ENCODE measurements at places on chromosomes 4 and X.

DNA sequence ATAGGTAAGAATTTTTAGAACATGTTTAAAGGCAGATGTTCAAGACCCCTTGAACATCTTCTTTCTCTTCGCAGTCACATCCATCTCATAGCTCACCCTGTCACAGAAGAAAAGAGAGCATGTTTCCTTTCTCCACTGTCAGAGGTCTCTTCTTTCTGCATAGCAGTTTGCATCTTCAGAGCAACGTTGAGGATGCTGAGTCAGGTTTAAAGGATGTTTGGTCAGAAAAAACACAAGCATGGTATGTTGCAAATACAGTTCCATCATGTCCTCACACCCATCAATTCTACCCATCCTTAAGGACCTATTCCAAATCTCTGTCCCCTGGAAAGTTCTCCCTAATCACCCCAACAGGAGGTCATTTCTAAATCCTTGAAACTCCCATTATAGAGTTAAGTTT lies 84.8 kb downstream of the STOX2 start:
- no peak for DNase-seq

DNA sequence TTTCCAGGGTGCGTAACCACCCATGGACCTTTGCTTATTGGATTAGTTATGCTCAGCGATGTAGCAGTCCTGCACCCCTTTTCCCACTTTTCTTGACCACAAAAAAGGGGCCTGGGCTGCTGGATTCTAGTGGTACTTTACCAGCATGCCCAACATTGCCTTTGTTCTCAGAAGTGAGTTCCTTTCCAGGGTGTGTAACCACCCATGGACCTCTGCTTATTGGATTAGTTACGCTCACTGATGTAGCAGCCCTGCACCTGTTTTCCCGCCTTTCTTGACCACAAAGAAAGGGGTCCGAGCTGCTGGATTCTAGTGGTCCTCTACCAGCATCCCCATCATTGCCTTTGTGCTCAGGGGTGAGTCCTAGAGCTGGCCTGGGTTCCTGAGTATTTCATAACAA lies 138.2 kb downstream of the COX18 start:
- DNase-seq, result no peak

- DNase-seq, result no peak
Observed at GRCh38 chr4:123874063-123874462, 477.5 kb downstream of the SPRY1 start.

DNA sequence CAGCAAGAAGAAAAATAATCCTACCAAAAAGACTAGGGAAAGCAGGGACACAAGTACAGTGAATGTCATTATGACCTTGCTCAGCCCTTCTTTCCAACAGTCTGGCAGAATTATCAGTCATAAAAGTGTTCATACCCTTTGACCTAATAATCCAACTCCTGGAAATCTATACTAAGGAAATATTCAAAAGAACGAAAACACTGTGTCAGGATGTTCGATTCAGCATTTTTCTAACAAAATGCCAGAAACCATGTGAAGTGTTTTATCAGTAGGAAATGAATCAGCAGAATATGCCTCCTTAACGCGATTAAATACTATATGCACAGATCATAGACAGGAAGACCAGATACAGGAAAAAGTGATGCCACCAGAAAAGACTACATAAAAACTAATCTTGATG lies 16.2 kb upstream of the S100G start:
- no peak for DNase-seq

- DNase-seq, result no peak
Observed at GRCh38 chrX:20693078-20693477, 426.4 kb upstream of the RPS6KA3 start.

- no peak for DNase-seq
Observed at GRCh38 chr4:54118850-54119589, 19.1 kb downstream of the GSX2 start.

DNA sequence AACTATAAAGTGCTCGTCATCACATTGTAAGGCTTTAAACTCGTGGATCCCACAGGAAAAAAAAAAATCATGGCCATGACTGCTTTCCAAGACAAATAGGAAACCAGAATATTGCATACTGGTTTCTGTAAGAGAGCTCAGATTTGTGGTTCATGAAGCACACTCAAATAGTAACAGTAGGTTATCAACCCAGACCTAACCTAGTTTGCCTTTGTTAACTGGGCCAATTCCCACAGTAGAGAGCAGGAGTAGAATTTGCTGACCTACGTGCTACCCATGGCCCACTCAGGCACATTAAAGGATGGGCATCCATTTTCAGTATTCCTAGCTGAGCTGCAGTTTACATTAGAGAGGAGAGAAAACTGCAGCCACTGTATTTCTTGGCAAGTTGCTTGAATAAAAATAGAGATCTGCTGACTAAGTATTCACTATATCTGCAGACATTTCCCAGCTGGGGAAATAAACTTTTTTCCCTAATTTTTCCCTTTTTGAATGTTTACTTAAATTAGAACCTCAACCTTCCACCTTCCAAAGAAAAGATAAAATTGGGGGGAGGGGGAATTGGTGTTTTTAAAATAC lies 218.5 kb downstream of the SPANXN3 start:
- no peak for DNase-seq

DNA sequence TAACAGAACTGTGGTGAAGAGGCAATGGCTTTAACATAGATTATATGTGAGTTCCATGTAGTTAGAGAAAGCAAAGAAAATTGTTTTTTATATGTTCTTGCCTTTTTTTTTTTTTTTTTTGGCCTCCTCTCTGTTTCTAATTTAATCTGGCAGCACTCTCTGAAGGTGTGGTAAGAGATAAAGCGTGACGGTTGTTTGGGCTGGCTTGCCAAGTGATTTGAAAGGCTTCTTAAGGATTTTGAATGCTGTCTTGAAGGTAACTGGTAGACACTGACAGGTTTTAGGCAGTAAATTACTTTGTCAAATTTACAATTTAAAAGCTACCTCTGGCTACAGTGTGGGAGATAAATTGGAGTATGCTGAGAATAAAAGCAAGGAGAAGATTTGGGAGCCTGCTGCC lies 269.3 kb upstream of the HS3ST1 start:
- no peak for DNase-seq

DNA sequence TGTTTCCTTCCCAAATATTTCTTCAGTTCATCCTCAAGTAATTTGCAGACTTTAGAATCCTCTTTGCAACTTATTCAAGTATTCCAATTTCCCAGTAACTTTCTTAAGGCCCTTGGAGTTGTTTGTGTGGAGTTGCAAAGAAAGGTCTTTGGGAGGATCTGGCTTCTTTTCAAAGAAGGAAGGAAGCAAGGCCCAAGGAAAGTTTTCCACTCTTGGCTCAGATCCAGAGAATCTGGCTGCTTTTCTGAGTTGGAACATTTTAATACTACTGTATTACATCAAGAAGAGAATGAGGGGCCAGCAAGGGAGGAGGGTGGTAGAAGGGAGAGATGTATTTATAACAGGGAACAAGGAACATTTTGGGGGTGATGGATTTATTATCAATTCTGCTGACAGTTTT lies 10.5 kb downstream of the CDX4 start:
- DNase-seq, result no peak

DNA sequence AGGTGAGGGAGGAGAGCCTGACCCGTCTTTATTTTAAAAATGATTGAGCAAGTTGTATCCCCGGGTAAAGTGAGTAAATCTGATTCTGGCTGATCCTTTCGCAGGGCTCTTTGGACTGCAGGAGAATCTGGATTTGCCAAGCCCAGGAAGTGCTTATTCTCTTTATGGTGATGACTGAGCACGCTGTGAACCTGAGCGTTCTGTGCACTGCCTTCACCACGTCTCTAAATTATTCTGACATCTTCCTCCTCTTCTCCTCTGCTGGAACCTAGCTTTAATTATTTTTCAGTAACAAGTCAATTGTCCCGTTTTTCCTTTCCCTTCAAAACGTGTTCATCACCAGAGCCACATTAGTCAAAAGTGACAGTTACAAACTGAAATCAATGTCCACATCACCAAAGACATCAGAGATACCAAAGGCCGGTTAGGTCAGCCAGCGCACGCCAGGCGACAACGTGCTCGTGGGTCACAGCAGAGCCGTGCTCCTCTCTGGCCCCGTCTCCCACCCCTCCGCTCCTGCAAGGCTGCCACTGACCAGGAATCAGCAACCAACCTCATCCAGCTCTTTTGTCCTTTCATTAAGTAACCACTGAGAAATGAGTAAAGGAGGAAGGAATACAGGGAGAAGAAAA lies 74.3 kb downstream of the DCTD start:
- DNase-seq, result no peak

- DNase-seq, result no peak
Observed at GRCh38 chr4:48967631-48968030, 18.4 kb upstream of the CWH43 start.

GRCh38 chrX:78661836-78662235 lies 2.7 kb upstream of the RTL3 start:
- no peak for DNase-seq

GRCh38 chr4:23654791-23655190 lies 235.1 kb downstream of the PPARGC1A start:
- DNase-seq, result no peak

DNA sequence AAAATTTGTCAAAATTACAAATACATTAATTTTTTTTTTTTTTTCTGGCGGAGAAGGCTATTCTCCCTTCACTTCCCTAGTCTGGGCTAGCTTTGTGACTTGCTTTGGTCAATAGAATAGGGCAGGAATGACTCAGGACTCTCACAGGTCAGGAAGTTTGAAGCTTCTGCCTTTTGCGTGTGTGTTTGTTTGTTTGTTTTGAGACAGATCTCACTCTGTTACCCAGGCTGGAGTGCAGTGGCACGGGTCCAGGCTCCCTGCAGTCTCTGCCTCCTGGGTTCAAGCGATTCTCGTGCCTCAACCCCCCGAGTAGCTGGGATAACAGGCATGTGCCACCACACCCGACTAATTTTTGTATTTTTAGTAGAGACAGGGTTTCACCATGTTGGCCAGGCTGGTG lies 55.9 kb upstream of the USP9X start:
- no peak for DNase-seq

DNA sequence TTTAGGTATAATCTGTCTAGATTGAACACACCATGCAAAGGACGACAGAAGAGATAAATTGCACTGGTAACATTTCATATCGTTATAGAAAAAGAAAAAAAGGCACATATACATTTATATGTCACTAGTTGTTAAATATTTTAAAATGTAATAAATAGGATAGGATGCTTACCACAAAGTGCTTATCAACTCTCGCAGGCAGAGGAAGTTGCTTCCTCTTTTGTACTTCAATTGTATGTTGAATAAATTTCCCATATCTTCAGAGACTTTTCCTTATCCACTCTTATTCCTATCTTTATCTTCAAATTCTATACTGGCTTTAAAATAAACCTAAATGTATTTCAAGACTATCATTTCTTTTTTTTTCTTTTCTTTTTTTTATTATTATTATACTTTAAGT lies 163.3 kb upstream of the SPOCK3 start:
- no peak for DNase-seq

GRCh38 chrX:103626855-103627254 lies 1.9 kb upstream of the TCEAL1 start:
- no peak for DNase-seq

GRCh38 chrX:68431836-68432235 lies 1.5 kb downstream of the OPHN1 start:
- no peak for DNase-seq

DNA sequence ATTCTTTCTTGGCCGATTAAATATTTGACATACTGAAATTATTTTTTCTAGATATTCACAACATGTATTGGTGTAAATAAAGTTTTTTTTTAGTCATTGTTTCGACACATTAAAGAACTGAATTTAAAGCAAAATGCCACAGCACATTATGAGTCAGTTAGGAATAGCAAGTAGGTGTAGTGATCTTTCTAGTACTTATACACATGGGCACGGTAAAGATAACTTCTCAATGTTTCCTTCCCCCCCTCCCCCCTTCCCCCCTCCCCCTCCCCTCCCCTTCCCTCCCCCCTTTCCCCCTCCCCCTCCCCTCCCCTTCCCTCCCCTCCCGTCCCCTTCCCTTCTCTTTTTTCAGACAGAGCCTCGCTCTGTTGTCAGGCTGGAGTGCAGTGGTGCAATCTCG lies 1269.9 kb downstream of the ADGRL3 start:
- no peak for DNase-seq

DNA sequence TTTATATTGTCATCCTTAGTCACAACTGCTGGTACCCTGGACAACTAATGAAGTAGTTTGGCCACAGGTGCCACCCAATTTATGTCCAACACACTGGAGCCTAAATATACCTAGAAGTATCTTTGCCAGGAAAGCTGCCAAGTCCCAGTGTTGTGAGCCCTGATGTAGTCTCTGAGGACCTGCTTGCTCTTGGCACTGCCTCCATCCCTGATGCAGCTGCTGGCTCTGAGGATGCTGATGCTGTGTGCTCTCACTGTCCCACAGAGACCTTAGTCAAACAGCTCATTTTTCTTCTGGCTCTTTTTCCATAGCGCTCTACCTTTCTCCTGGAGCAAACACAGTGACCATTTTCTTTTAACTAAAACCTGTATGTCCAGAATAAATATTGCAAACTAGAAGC lies 1535.4 kb upstream of the ADGRL3 start:
- no peak for DNase-seq

GRCh38 chrX:13966071-13966792 lies 63.5 kb downstream of the GEMIN8 start:
- no peak for DNase-seq

All from fibroblast of skin of left quadriceps (primary cell).